ENCODE measurements at places on chromosomes 7 and 10.
A peak's percentile ranks its signal among the peaks of the same experiment; 100 is the strongest.

DNA sequence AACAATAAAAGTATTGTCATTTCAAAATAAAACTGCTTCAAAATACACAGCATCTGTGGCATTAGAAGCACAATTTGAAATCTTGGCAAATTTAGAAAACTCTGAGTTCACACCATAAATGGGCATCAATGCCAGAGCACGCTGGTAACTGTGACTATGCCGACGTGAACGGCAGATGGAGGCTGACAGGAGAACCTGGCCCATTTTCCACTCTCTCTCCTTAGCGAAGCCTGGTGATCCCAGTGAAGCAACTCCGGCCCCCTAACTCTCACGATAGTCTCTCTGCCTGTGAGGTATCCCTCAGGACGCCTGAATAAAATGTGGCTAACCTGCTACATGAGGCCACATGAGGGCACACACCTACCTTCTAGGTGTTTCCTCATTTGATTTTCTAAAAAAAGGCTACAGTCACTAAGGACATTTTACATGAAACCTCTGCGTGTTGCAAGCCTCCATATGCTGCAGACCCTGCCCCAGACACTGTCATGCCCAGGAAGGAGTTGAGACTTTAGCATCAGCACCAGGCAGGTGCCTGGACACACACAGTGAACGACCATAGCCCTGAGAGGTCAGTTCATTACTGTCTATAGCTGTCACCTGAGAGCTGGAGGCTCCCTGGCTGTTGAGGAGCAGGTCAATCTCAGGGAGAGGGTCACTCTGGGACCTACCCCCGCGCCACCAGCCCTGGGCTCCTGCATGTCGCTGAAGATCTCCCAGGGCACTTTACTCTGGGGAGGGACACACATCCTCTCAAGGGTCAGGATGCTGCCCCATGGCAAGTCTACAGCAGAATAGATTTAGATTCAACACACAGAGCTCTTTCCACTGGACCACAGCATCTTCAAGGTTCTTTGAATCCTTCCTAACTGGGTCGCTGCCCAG, 62.9 kb upstream of the CAMK2B start:
- no peak for DNase-seq

DNA sequence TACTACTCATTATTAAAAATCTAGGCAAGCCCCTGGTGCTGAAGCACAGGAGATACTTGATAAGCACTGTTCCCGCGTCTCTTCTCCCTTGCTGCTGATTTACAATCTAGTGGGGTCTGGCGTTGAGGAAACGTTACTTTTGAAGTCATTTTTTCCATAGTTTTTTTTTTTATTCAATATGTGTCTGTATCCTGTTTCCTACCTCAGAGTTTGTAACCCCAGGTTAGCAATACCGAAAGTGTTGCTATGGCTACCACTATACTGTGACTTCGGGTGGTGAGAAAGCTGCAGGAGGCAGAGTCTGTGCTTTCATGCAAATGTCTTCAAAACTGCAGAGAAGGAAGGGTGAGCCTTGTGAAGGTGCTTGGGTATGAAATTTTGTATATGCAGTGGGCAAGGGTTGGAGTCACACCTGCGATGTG, 458.8 kb upstream of the GHITM start:
- no peak for DNase-seq

- DNase-seq = no peak
Measured at GRCh38 chr10:59557642-59558041, 152.0 kb downstream of the SLC16A9 start.

- peak; percentile 48 for DNase-seq
Measured at GRCh38 chr7:145360511-145361100, 524.8 kb upstream of the TPK1 start.
